ENCODE measurements at places on chromosomes 11 and 22.

DNA sequence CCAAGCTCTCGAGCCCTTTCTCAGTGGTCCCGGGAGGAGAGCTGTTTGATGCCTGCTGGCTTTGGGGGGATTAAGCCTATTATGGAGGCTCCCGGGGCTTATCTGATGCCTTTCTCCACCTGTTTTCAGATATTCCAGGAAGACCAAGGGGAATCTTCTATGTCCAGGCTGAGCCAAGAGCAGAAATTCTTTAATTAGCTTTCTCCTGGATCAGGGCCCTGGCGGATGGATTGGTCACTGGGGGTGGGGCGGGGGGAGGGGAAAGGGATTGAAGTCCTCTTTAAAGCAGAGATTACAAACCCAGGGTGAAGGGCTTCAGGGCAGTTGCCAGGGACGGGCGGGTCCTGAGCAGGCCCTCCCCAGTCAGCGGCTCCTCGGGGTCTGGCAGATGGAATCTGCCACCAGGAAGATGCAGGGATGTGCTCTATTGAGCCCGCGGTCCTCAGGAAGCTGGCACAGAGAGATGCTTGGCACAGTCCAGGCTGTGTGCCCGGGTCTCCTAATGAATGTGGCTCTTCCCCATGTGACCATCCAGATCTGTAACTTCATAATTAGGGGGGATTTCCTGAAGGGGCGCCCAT lies 33.6 kb downstream of the MACROD1 start:
- DNase-seq: no peak

- no peak for DNase-seq
These were observed 4.1 kb upstream of the SEPTIN5 start for GRCh38 chr22:19710020-19710768.

GRCh38 chr11:131674051-131674755 lies 303.8 kb downstream of the NTM start:
- DNase-seq: peak; percentile 68

DNA sequence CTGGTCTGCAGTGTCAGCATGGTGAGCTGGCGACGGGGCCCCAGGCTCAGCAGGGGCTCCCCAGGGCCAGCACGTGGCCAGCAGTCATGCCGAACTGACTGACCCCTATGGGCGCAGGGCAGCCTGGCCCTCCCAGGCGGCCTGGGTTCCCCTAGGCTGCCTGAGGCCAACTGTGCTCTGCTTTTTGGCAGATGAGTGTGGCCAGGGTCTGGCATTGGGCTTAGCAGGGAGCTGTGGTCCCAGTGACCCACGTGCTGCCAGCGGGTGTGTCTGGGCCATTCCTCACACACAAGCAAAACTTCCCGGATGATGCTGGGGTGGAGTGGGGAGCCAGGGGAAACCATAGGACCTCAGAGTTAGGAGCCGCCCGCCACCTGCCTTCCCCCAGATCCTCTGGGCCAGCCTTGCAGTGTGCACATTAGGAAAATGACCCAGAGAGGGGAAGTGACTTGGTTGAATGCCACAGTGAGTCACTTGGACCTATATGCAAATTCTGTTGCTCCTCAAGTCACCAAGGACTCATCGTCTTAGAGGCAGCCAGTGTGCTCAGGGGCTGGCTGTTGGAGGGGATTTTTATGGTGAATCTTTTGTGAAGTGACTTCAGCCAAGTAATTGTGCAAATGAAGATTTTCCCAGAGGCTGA lies 6.5 kb downstream of the ADORA2A start:
- DNase-seq: no peak

GRCh38 chr11:60970369-60970774 lies 1.1 kb upstream of the CD6 start:
- DNase-seq: peak; percentile 65

DNA sequence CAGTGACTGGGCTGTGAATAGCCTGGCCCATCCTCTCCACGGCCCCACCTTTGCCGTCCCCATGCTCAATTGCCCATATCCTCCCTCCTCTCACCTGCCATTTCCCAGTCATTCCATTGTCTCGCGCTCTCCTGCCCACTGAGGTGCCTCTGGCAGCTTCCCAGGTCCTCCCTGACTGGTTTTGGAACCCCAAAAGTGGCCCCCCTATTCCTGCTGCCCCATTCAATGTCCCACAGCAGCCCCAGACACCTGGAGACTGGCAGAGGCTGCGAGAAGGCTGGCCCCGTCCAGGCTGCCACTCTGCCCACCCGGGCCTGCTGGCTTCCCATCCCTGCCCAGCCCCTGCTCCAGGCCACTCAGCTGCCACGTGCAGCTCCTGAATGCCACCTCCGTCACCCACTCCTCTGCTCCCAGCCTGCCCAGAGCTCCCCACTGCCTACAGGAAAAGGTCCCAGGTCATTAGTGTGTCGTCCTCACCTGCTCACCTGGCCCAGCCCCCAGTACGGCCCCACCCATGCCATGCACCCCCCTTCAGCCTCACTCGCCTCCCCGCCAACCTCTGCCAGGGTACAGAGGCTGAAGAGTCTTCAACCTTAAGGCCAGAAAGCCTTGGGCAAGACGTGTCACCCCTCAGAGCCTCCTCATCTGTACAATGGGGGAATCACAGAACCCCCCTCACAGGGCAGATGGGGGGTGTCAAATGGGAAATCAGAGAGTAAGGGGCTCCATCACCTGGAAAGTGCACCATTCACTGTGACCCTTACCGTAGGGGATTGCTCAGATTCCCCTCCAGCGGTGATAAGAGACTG lies 37.5 kb downstream of the KCNJ4 start:
- no peak for DNase-seq

DNA sequence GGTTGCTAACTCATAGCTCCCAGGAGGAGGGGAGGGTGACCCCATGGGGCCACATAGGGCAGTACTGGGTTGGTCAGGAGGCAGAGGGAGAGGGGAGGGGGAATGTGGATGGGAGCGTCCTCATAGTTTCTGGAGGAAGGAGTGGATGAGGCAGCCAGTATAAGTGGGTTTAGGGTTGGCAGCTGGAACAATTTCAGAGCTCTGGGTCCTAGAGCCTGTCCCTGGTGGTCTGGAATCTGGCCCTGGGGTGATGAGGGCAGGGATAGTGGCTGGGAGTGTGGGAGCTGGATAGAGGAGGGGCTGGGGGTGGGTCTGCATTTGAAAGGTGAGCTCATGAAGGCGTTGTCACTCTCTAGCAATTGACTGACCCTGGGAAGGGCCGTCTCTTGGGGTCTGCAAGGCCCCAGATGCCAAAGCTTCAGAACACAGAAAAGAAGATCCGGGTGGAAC lies 5.3 kb upstream of the MRGPRG start:
- no peak for DNase-seq

DNA sequence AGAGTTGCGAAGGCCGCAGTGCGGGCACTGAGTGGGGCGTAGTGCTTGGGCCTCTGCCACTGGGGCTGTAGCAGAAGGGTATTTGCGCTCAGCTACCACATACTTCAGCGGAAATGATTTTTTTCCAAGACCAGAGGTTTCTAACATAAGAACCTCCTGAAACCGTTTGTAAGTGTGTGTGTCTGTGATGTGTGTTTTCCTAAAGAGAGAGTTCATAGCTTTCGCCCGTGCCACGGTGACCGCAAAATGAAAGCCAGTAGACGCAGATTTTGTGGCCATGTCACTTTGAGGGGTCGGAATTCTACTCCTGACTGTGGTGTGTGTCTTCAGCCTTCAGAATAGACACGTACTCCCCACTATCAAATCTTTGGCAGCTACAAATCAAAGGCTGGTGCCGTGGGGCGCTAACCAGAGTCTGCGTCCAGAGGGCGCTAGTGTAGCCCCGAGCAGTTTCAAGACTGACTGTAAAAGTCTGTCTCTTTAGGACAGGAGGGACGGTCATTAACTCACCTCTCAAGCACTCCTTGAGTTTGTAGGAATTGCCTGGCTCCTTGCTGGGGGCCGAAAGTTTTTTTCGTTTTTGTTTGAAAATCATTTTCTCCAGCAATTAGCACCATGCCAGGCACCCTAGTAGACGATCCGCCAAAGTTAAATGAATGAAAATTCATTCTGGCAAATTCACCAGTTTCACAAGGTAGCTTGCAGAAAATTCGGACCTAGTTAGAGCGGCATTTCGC lies 2.5 kb upstream of the CALCA start:
- DNase-seq: no peak

DNA sequence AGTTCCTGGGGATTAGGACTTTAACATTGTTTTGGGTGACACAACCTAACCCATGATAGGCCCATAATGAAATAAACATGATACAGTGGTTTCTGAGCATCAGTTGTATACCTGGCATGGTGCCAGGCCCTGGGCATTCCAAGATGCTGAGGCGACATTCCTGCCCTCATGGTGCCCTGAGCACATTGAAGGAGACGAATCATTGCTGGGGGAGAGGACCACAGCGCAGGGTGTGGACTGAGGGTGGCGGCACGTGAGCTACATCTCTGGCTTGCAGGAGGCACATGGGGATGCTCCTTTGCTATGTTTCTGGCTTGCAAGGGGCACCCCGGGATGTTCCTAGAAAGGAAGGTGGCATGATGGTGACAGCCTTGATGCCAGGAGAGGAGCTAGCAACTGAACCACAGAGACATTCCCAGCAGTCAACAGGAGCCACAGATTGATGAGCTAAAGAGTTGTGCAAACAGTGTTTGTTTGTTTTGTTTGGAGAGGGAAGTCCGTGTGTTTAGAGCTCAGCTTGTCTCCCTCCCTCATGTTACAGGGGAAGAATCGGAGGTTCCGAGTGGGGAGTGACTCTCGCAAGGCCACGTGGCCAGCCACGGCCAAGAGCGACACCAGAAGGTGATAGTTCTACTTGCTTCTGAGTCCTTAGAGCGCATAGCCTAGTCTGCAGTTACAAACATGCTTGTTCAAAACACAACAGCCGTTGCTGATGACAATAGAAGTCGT lies 106.4 kb downstream of the MIAT start:
- DNase-seq: no peak

DNA sequence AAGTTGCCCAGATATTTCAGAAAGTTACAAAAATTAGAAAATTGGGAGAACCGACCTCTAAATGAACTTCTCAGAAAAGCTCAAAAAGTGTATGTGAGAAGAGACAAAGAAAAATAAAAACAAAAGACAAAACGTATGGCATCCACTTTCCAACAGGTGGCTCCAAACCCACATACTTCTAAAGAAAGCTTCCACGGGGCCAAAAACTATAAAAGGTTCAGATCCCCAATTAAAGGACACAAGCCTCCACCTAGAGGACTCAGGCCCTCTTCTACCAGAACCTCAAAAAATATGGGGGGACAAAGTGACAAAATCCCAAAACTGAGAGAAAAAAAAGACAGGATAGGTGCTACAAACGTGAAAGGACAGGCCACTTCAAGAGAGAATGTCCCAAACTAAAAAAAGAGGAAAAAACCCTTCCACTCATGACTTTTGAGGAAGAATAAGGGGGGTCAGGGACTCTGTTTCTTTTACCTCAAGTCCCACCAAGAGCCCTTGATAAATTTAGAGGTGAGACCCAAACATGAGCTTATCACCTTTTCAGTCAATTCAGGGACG lies 8.8 kb downstream of the SCGB2A1 start:
- DNase-seq: no peak

- no peak for DNase-seq
These were observed 349.7 kb downstream of the BUD13 start for GRCh38 chr11:116422956-116423600.

GRCh38 chr11:102843489-102843888 lies at the start of gene MMP3:
TSS of gene MMP3 (minus strand) at chr11:102843609. CDS start at chr11:102843546, 63 bp downstream.
- no peak for DNase-seq

DNA sequence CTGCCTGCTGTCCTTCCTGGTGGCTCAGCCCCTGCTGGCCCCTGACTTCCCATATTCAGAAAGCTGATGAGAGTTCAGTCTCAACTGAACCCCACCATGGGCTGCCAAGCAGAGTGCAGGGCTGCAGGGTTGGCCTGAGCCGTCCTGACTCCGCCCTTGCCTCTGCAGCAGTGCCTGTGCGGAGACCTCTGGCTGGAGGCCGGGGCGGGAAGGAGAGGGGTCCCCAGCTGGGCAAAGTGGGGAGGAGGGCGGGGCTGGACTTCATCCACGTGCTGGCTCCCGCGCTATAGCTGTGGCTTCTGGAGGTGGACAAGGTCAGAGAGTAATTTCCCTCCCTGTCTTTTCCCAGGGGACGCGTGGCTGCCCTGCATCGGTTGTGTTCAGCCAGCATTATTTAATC lies 13.6 kb downstream of the GLB1L3 start:
- no peak for DNase-seq

DNA sequence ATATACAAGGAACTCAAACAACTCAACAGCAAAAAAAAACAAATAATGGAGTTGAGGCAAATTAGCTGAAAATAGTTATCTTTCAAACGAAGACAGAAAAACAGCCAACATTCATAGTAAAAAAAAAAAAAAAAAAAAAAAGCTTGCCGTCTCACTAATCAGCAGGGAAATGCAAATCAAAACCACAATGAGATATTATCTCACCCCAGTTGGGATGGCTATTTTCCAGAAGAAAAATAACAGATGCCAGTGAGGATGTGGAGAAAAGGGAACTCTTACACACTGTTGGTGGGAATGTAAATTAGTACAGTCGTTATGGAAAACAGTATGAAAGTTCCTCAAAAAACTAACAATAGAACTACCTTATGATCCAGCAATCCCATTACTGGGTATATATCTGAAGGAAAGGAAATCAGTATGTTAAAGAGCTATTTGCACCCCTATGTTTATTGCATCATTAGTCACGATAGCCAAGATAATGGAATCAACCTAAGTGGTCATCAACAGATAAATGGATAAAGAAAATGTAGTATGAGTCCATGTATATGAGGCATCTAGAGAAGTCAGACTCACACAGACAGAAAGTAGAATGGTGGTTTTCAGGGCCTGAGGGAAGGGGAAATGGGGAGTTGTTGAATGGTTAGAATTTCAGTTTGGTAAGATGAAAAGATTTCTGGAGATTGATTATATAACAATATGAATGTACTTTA lies 56.0 kb downstream of the USP35 start:
- no peak for DNase-seq

DNA sequence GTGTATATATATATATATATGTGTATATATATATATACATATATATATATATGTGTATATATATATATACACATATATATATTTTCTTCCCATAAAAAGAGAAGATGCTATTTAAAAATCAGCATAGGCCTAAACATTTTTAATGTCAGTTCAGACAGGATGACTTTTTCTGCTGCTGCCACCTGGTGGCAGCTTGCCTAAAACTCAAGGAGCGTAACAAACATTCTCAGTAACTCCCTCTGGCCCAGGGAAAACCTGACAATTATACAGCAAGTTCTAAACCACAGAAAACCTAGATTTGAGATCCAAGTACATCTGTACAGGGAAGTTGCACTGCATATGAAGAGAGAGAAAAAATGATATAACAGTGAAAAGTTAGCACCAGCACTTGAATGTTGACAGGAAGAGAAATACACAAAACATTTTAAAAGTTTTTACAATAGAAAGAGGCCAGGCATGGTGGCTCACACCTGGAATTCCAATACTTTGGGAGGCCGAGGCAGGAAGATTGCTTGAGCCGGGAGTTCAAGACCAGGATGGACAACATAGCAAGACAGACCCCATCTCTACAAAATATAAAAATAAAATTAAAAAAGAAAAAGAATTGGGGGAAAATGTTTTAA lies 16.6 kb downstream of the OR8A1 start:
- DNase-seq: peak; percentile 52

DNA sequence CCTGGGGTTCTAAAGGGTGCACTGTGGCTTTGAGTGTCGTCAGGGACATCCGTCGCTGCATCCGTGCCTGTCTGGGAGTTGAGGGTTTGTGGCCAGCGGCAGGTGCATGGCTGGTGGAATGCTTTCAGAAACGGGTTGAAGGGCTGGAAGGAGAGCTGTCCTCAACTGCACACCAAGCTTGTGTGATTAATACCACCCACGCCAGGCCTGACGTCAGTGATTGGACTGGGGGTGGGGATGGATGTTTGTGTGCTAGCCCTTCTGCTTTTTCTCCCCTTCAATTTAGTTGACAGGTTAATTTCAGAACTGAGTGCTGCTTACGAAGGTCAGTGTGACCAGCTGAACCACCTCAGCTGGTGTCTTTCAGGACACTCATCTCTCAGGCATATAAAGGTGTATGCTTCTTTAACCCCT lies 3.2 kb upstream of the GAB2 start:
- DNase-seq: peak; percentile 95

GRCh38 chr22:28413612-28414399 lies 265.8 kb downstream of the TTC28 start:
- no peak for DNase-seq
